ENCODE measurements at places on chromosomes 5 and 9.

GRCh38 chr9:131402073-131402472 is 8.2 kb downstream of the PRRC2B start:
- peak; percentile 59 for DNase-seq

DNA sequence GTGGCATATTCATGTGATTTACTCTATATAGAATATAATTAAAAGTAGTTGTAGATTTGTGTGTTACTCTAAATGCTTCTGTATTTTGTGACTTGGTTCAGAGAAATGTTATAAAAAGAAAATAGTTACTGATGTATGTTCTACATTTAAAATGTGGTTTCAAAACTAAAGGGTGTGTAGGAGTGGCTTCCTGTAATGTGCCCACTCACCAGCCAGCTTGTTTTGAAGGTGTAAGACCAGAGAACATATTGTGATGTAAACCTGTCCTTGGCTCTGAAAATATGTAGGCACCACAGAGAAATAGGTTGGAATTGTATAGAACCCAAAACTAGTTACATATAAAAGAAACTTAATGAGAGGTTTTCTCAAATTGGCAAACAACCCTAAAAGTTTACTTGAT is 51.2 kb upstream of the ARRDC3 start:
- no peak for DNase-seq

- DNase-seq, result no peak
Measured at GRCh38 chr9:128416432-128417019, 4.1 kb upstream of the CERCAM start.

- DNase-seq, result no peak
Measured at GRCh38 chr9:32011049-32011448, 373.4 kb upstream of the ACO1 start.

DNA sequence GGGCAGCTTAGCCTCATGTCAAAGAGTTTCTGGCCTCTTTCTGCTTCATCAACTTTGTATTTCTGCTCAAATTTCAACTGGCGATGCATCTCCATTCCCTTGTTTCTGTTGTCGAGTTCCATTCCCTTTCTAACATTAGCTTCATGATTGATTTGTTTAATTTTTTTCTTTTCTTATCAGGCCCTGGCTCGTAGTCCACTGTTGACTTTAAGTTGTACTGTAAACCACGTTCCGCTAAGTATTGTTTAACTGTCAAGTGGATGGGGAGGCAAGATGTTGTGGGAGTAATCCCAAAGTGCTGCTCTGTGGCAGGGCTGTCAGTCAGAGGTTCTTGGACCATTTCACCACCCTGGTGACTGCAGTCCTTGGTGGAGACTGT is 309.1 kb downstream of the PSAT1 start:
- DNase-seq, result no peak

DNA sequence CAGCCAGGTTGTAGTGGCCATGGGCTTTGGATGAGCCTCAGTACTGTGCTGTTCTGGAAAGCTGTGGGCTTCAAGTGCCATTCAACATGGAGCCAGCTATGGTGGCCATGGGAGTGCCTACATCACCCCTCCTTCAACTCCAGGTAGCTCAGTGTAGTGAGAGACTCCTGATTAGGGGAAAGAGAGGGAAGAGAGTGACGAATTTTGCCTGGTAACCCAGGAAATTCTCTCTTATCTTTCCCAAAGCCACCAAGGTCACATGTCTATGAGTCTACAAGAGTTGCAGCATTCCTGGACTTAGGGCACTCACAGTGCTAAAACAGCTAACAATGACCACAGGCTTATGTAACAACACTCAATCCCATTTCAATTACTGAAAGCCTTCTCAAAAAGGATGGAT is 81.7 kb upstream of the SPTLC1 start:
- peak; percentile 13 for DNase-seq

- DNase-seq, result no peak
Measured at GRCh38 chr5:16759147-16759773, 142.5 kb upstream of the RETREG1 start.

DNA sequence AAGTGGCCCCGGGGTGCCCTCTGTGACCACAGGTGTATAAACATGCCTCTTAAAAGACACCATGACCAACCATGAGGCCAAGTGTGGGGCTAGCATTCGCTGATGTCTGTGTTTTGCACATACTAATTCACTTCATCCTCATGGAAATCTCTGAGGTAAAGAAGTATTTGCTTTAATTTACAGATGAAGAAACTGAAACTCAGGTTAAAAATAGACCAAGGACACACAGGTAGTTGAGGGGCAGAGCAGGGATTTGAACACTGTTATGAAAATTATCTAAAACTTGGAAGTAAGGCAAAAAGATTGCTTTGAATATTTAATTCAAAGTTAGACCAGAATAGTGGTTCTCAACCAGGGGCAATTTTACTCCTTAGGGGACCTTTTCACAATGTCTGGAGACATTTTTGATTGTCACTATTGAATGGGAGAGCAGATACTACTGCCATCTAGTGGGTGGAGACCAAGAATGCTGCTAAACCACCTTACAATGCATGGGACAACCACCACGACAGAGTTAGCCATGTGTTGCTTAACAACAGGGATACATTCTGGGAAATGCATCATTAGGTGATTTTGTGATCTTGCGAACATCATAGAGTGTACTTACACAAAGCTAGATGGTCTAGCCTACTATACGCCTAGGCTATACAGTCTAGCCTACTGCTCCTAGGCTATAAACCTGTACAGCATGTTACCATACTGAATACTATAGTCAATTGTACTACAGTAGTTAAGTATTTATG is 8.0 kb upstream of the FXN start:
- DNase-seq, result peak; percentile 25

DNA sequence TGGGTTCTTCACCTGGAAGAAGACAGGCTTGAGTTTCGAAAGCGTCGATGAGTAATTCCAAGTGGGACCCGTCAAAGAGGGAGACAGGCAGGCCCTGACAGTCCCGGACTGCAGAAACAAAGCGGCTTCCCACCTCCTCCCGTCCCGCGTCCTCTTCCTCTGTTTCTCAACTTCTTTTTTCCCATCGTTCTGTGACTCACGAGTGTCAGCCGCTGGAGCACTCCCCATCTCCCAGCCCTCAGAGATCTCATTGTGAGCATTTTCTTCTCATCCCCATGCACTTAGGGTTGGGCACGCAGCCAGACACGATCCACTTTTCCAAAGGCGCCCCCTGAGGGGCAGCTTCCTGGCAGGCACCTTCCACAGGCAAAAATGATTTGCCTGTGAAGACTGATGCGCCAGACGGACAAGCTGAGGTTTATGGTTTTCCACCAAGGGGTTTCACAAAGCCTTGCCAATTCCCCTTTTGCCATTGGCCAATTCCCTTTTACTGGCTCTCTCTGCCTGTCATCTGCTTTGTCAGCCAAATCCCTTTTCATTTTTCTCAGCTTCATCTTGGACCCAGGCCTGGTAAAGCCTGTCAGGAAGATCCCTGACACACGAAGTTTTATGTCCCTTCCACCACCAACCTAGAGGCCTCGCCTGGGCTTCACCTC is 86.5 kb upstream of the ANKRD55 start:
- peak; percentile 84 for DNase-seq

GRCh38 chr9:99823681-99824377 is 2.1 kb downstream of the NR4A3 start:
- DNase-seq, result no peak

DNA sequence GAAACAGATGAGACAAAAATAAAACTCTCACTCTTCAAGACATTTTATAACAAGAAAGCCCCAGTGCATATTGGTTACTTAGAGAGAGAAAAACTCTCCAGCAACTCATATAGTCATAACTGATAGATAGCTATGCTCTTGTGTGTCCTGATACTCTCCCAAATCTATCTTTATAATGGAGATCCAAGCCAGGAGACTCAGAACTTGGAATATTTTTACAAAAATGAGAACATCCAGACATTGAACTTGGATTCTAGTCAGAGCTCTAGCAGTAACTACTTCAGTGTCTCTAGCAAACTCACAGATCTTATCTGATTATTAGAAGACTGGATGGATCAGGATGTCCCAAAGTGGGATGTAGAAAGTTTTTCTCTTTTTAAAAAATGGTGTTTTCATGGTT is 412.7 kb upstream of the BRINP1 start:
- DNase-seq, result no peak

- peak; percentile 55 for DNase-seq
Measured at GRCh38 chr5:149371296-149371962, 7.7 kb downstream of the IL17B start.

DNA sequence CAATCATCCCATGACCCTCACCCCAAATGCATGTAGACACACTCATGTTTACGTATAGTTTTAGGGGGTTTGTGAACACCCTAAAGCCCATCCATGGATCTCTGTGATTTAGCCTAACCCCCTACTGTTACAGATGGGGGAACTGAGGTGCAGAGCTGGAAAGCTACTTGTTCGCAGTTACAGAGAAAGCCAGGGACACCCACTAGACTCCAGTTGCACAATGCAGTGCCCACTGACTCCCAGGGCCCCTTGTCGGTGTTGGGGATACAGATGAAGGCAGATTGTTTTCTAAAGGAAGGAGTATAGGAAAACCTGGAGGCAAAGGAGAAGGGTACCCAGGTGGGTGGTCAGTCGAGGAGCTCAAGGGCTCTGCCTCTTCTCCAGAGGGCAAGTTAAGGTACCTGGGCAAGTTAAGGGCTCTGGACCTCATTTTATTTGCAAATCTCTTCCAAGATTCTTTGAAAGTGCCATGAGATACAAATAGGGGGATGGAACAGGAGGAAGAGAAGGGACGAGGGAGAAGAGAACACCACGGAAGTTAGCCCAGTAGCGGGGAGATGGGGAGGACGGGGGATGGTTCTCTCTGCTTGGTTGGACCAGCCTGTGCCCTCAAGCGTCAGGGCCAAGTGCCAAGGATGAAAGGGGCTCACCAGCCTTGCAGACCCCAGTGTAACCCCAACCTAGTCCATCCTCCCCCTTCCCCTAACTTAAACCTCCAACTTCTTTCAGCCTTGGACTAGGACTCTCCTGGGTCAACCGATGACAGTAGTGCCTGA is 958 bp downstream of the MYOZ3 start:
- DNase-seq, result no peak

- DNase-seq, result peak; percentile 53
Measured at GRCh38 chr9:115359017-115359780, 241.2 kb upstream of the TNC start.

DNA sequence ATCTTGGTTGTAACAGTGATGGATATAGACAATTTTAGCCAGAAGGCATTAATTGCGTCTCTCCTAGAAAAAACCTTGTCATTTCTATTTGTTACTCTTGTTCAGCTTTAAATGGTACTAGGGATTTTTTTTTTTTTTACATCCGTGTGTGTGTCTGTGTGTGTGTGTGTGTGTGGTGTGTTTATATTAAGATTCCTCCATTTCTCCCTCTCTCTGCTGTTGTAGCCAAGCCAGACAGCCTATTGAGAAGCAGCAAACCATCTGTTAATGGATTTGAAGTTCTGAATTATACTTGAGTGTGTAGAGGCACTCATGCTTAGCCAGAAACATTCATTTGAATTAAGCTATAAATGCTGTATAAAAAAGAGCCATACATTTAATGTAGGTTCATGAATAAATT is 72.3 kb downstream of the SLF1 start:
- DNase-seq, result peak; percentile 12

DNA sequence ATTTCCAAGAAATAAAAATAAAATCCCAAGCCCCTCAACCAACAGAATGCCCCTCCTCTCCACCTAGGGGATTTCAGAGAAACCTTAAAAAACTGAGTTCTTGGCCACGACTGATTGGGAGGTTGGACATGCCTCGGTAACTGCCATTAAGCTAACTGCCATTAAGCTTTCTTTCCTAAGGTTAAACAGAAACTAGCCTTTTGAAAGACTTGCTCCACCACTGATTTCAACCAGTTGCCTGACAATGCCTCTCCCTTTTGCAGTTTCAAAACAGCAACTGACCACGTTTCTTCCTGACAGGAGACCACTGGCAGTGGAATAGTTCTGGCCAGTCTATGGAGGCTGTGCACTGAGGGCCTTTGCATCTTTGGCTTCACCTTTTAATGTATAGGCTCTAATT is 39.3 kb upstream of the TRPC7 start:
- no peak for DNase-seq

- DNase-seq, result no peak
Measured at GRCh38 chr9:124818431-124819281, 34.6 kb upstream of the WDR38 start.

- no peak for DNase-seq
Measured at GRCh38 chr5:69261034-69261433, 26.3 kb downstream of the CDK7 start.

DNA sequence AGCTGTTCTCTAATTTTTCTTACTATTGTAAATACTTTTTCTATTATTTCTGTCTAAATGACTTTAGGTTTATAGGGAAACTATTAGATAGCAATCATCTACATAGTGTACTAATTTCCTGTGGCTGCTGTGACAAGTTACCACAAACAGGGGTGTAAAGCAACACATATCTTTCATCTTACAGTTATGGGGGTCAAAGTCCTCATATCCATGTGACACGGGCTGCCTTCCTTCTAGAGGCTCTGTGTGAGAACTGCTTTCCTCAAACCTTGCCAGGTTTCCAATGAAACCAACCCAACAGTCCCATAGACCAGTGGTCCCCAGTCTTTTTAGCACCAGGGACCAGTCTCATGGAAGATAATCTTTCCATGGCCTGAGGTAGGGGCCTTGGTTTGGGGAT is 189.1 kb downstream of the ROR2 start:
- DNase-seq, result no peak

- DNase-seq, result no peak
Measured at GRCh38 chr5:149129181-149129580, 12.1 kb upstream of the ABLIM3 start.

DNA sequence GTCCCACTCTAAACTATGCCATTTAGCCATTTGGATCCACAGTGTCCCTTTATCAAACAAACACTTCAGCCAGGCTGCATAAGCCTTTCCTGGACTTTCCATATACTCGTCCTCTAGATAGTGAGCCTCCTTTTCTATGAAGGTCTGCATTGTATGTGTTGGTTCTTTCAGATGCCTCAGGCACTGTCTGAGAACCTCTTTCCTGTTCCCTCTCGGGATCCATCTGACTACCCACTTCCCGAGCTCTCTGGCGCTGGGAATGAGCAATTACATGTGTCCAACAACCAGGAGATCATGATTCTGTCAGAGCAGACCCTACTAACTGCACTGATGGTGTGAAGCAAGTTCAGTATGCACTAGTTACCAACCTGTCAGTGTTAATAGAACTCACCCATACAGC is 14.2 kb downstream of the SMC2 start:
- no peak for DNase-seq

- DNase-seq, result no peak
Measured at GRCh38 chr5:150146862-150147601, 8.6 kb downstream of the PDGFRB start.

- peak; percentile 82 for DNase-seq
Measured at GRCh38 chr9:84851935-84852585, 182.5 kb downstream of the NTRK2 start.

GRCh38 chr5:56986626-56986947 is 34.7 kb upstream of the MIER3 start:
- no peak for DNase-seq

- peak; percentile 29 for DNase-seq
Measured at GRCh38 chr5:123035918-123036390, 571 bp downstream of the PPIC start.

GRCh38 chr5:127695346-127695745 is 7.8 kb upstream of the CCDC192 start:
- no peak for DNase-seq

DNA sequence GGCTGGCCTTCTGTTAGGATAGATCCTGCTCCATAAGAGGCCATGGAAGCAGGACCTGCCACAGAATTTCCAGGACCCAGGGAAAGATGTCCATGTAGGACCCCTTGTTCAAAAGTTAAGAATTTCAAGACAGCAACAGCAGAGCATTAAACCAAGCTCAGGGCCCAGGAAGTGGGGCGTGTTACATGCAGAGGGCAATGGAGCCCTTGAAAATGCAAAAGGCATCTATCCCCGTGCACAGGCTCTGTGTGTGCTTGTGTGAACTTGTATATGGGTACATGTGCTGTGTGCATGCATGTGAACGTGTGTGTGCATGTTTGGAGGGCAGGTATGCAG is 14.4 kb upstream of the NKD2 start:
- no peak for DNase-seq
